ENCODE measurements at places on chromosomes 3 and 15.
A peak's percentile ranks its signal among the peaks of the same experiment; 100 is the strongest.

DNA sequence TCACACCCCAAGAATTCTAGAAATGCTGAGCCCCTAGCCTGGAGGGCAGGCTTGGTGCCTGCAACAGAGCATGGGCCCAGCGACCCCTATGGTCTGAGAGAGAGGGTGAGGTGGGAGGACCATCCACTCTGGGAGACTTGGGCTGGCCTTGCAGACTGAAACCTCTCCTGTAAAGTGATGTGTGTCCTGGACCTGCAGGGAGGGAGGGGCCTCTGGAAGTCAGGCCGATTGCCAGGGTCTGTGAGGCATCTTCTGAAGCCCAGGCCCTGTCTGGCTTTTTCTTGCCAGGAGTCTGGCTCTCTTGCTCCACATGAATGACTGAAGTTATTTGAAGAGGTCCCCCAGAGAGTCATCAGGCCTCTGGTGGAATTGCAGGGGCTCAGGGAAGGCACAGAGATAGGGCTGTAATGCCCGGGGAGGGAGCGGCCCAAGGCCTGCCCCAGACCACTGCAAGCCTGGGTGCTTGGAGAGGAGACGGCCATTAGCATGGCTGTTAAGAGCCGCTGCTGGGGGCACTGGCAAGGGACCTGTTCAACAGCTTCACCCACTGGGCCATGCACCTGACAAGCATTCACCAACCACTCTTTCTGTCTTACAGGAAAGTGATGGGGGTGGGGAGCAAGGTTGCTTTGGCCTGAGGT, 56.0 kb upstream of the CHRNA7 start:
- no peak for DNase-seq

DNA sequence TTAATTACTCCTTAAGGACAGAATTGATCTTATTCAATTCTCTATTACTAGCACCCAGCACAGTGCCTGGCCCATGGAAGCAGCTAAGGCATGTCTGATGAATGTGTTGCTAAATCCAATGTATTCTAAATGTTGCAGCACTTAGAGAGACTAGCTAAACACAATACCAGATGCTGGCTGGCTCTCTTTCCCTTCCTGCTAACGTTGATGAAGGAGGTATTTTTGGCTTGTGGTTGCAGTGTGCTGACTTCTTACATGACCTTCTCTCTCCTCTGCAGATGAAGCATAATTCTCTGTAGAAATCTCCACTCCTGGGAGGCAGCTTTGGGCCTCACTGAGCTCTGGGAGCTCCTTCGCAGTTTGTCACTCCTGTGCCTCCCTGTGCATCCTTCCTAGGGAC, 183.6 kb downstream of the PEX5L start:
- no peak for DNase-seq

GRCh38 chr3:58169371-58169770, 41.4 kb downstream of the DNASE1L3 start:
- no peak for DNase-seq

- no peak for DNase-seq
Observed at GRCh38 chr3:93910097-93910496, 63.6 kb downstream of the PROS1 start.

DNA sequence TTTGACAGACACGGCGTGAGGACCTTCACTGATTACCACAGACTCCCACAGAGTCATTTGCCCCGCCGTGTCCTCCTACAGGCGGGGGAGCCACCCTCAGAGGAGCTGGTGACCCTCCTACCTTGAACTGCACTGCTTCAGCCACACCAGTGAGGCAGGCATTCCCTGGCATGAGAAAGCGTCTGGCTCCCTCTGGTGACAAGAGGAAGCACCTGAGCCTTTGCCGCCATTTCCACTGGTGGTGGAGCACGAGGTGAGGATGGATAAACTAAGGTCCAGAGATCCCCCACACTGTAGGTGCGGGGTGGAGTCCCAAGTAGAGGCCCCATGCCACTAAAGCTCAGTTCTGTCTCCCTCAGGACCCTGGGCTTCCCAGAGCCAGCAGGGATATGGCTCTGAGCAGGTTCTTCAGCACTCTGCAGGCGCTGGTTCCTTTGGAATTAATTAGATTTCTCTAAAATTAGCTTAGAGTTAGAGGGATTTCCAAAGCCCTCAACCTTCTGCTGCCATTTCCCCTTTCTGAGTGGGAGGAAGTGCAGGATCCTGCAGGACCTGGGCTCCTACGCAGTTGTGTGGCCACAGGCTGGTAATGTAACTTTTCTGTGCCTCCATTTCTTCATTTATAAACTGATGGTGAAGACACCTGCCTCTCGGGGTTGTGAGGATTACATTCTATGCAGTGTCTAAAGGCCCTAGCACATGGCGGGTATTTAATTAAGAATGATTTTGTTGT, 224.0 kb downstream of the SLCO3A1 start:
- peak; percentile 32 for DNase-seq

DNA sequence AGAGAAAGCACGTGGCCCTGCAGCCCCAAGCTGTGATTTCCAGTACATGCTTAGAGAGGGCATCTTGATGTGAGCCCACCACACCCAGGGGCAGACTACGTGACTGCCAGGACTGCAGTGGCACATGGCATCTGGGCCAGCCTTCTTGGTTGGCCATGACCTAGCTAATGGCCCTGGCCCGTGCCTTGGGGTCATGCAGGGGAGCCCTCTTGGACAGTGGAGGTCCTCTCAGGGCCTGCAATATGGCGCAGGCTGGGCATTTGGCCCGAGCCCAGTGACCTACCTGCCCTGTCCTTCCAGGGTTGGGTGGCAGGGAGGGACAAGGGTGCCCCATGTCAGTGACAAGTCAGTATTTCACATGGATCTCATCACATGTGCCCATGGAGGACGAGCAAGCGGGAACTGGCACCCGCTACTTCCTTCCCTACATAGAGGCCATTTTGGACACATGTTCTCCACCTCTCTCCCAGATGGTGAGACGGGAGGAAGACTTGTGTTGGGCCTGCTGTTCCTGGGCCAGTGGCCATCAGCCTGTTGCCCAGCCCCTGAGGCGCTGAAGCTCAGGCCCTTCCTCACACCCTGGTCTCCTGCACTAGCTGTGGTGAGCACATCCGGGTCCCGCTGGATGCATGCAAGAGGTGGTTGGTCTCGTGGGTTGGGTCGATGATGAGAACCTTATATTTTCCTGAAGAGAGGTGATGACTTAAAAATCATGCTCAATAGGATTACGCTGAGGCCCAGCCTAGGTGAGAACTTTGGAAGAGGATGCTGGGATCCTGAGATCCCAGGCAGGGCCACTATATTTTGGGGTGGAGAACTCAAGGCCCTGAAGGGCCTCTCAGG, 195.6 kb downstream of the UBE3A start:
- no peak for DNase-seq

GRCh38 chr3:190621927-190622326, 108.0 kb downstream of the IL1RAP start:
- no peak for DNase-seq

- DNase-seq, result peak; percentile 79
Observed at GRCh38 chr3:108090049-108090700, 656 bp downstream of the CD47 start.

DNA sequence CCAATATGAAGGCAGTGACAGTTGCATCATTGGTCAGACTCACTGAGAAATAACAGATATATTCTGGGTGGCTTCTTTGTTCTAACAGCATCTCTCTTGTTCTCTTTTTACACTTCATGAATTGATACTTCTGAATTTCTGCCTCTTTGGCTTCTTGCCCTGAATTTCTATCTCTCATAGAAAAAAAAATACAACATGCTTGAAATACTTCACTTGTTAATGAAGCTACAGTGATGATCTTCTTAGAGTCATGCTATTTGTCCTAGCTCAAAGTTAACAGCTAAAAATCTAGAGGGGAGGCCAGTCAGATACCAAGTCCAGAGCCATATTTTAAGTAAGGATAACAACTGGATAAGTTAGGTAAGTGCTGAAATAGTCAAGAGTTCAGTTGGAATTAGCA, 597.2 kb upstream of the AGTR1 start:
- no peak for DNase-seq

GRCh38 chr15:39171944-39172368, 408.9 kb upstream of the THBS1 start:
- DNase-seq, result peak; percentile 70

DNA sequence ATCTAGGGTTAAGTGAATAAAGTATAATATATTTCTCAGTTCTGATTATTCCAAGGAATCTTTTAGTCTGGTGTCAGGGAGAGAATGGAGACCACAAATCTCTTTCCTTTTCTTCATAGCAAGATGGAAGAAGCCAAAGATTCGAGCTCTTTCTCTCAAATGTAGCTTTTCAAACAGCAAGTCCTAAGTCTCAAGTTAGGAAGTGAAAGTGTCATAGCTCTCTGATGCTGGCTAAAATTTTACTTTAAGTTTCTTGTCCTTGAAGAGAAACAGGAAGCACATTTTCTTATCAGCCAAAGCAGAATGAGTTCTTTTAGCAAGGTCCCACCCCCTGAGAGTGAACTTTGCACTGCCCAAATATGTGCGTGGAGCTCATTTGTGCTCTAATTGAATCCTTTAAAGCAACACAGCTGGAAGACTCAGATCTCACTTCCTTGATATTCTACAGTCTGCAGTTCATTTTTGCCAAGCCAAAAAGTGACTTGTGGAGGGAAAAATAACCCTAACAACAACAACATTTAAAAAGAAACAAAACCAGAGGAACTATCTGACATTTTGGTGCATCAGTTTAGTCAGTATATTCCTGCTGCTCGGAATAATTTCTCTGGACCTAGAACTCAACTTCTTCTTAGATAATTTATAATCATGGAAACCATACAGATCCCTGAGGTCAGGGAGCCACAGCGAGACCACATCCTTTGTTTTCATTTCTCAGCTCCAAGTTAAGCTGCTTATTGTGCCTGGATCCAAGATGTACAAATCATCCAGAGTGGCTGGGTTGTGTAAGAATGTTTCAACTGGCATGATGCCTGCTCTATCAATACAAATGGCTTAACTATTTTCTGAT, 238.7 kb upstream of the P2RY1 start:
- no peak for DNase-seq

GRCh38 chr3:193593668-193594030, 641 bp downstream of the OPA1 start:
- peak; percentile 70 for DNase-seq

DNA sequence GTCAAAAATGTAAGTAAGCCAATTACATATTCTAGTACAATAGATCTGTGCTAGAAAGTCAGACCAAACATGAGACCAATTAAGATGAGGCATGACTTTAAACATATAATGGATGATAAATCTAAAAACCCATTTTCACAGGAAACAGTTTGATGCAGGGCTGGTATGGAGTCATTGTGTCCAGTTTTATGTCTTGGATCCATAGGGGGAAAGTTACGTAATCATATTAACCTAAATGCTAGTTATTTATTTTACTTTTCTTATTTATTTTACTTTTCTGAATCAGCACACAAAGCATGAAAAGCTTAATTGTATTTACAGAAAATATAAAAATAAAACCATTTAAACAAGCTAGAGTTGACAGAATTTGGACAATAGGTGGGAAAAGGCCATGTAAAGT, 26.3 kb upstream of the TMCC1 start:
- no peak for DNase-seq

DNA sequence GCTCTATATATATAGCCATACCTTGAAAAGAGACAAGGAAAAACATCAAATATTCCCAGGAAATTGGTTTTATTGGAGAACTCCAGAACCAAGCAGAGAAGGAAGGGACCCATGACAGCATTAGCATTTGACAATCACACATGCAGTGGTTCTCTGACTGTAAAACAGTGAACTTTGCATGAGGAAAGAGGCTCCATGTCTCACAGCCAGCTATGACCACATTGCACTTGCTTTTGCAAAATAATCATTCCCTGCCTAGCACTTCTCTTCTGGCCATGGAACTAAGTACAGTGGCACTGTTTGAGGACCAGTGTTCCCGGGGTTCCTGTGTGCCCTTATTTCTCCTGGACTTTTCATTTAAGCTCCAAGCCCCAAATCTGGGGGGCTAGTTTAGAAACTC, 85.5 kb downstream of the TGFBR2 start:
- DNase-seq, result no peak

DNA sequence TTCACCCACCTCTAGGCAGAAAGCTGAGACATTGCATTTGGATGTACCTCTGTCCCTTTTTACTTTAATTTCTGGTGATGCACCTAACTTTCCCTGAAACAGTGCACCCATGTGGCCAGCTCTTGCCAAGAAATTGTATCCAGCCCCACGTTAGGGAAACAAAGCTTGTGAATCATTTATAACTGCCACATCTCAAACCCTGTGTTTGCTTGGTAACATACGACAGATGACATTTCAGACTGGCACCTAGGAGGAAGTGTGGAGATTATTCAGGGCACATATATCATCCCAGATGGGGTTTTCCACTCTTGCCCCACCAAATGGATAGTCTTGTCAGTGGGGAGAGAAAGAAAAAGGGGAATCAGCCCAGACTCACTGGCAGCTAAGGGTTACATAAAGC, 2.1 kb downstream of the CYB561D2 start:
- no peak for DNase-seq

GRCh38 chr3:134377896-134378295, 3.6 kb upstream of the AMOTL2 start:
- no peak for DNase-seq

- DNase-seq, result no peak
Observed at GRCh38 chr3:72999951-73000350, 3.3 kb downstream of the PPP4R2 start.

- no peak for DNase-seq
Observed at GRCh38 chr15:90836296-90836871, 32.0 kb upstream of the FURIN start.

DNA sequence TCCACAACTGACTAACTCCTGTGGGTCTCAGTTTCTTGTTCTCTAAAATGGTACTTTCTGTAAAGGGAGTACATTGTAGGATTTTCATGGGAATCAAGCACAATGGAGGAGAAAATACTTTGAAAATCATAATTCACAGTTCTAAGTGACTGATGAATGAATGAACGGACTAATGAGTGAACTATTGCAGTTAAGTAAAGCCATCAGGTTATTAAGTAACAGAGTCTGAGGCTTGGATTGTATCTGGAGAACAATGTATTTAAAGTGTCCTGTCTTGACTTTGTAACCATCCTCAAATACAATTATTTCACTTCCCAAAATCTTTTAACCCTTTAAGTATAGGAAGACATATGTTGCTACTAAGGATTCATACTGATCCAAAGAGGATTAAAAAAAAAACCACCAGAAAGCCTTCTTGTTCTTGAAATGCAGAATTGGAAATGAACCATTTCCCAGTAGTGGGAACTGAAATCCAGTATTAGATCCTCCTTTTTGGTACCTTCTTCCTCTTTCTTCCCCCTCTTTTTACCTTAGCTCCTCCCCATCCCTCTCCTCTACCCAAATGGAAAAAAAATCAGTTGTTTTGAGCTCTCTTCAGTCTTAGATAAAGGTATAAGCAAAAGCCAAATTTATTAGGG, 13.2 kb upstream of the BCL6 start:
- no peak for DNase-seq

Measured in NCI-H146 (cell line).